ENCODE measurements at places on chromosomes 1 and 21. TPM values are rescaled to one million over a fixed set of nuclear protein-coding genes. Genes with fewer than 3 reads are reported as not detected.

Gene RGS1
- total RNA-seq, result not detected

Gene MX2
- 5.3 TPM for total RNA-seq

Gene FAM151A
- not detected for total RNA-seq

Gene PLCH2
- total RNA-seq, result 0.09 TPM

Gene ATXN7L2
- total RNA-seq, result 1.9 TPM

Gene TNNT2
- not detected for total RNA-seq

Gene RGS4
- total RNA-seq, result 822 TPM

Gene PODN
- 1.5 TPM for total RNA-seq

Gene TOMM40L
- total RNA-seq, result 8.0 TPM

Gene MIER1
- total RNA-seq, result 32.7 TPM

Gene USP21
- 7.7 TPM for total RNA-seq

Gene KCNA2
- not detected for total RNA-seq

Gene GREM2
- total RNA-seq, result 0.59 TPM

Gene MYBPH
- 0.30 TPM for total RNA-seq

Gene TLCD4
- 0.30 TPM for total RNA-seq

Gene FCRL2
- not detected for total RNA-seq

Gene ELK4
- total RNA-seq, result 10.7 TPM

Gene OLIG2
- not detected for total RNA-seq

Gene OR6N1
- not detected for total RNA-seq

Gene ERO1B
- 8.3 TPM for total RNA-seq

Gene NPHS2
- not detected for total RNA-seq

Gene KMO
- total RNA-seq, result not detected

Gene ZBTB8B
- total RNA-seq, result under 0.01 TPM

Gene ACTN2
- under 0.01 TPM for total RNA-seq

Gene UBE2U
- total RNA-seq, result not detected

Gene TNFRSF1B
- 3.0 TPM for total RNA-seq

Gene NR1I3
- total RNA-seq, result not detected

Gene CEP85
- total RNA-seq, result 9.9 TPM

Gene NFASC
- 10.1 TPM for total RNA-seq

Gene SLC16A4
- total RNA-seq, result 10.4 TPM

Gene RGS13
- not detected for total RNA-seq

Gene PRR9
- not detected for total RNA-seq

Gene FAM177B
- total RNA-seq, result not detected

Gene NVL
- total RNA-seq, result 34.0 TPM

Gene SYPL2
- total RNA-seq, result not detected

Gene C2CD2
- total RNA-seq, result 29.5 TPM

Gene TMEM240
- 2.9 TPM for total RNA-seq

Gene RAB3B
- 31.8 TPM for total RNA-seq

Gene OR2T4
- total RNA-seq, result not detected

Gene PPP2R5A
- 22.8 TPM for total RNA-seq

Gene LRRC71
- 0.37 TPM for total RNA-seq

Gene ZNF684
- total RNA-seq, result 6.2 TPM
